Activated CD4-positive, alpha-beta T cell treated with anti-CD3 and anti-CD28 coated beads for 4 hours (primary cell): ENCODE measurements at places on chromosomes 6 and 20.
A peak's percentile ranks its signal among the peaks of the same experiment; 100 is the strongest.

DNA sequence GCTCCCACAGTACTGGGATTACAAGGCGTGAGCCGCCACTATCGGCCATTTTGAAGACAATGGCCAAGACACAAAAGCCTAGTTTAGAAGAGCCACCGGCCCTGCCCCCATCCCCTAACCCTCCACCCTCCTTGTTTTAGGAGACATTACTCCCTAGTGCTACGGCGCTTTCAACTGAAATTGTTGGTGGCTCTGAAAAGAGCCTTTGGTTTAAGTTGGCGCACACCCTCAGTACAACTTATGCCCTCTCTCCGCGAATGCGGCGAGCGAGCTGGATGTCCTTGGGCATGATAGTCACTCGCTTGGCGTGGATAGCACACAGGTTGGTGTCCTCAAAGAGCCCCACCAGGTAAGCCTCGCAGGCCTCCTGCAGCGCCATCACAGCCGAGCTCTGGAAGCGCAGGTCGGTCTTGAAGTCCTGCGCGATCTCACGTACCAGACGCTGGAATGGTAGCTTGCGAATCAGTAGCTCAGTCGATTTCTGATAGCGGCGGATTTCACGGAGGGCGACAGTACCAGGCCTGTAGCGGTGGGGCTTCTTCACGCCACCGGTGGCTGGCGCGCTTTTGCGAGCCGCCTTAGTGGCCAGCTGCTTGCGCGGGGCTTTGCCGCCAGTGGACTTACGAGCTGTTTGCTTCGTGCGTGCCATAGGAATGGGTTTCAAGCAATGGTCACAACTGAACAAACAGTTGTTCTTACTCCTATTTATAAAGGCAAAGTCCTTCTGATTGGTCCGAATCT is 114.9 kb upstream of the BTN3A2 start:
- peak; percentile 66 for DNase-seq

- DNase-seq = no peak
Observed at GRCh38 chr6:51531623-51532022, 555.8 kb downstream of the PKHD1 start.

DNA sequence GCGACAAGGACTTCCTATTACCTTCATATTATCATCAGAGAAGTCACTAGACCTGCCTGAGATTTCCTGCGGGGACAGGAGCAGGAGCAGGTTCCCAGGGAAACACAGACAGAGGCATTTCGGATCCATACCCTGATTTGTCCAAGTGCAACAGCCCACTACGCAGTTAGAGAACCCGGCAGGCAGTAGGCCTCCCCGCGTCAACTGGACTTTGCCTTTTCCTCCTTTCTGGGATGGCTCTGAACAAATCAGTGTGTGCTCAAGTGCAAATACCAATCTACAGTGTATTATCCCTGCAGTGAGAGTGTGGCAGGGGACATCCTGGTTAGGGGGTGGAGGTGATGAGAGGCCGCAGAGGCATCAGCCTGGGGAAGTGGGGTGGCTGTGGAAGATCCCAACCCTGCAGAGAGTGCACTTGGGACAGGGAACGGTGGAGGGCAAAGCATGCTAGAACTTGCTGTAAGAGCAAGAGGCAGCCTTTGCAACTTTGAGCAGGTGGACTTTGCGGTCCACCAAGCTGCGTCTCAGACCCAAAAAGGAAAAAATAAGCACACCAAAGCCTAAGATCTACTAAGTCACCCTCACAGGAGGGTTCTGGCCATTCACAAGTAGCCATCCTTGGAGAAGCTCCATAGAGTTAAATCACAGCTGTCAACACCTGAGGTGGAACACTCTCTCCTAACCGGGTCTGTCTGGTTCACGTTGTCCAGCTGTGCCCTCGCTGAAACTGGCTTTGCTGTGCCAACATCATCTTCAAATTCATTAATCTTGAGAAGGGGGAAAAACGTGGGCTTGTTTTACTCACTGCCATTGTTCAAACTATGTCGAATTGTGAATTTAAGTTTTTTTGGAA is 159.1 kb downstream of the ZDHHC14 start:
- DNase-seq = no peak

GRCh38 chr20:16349523-16350260 is 223.6 kb downstream of the KIF16B start:
- no peak for DNase-seq
